ENCODE measurements at places on chromosomes 6 and 20.

GRCh38 chr20:23419995-23420901 lies 1.0 kb downstream of the NAPB start:
- no peak for DNase-seq

- DNase-seq, result no peak
These were observed 222.8 kb upstream of the DTNBP1 start for GRCh38 chr6:15885624-15886023.

GRCh38 chr20:38304845-38305447 lies 990 bp downstream of the BPI start:
- no peak for DNase-seq

DNA sequence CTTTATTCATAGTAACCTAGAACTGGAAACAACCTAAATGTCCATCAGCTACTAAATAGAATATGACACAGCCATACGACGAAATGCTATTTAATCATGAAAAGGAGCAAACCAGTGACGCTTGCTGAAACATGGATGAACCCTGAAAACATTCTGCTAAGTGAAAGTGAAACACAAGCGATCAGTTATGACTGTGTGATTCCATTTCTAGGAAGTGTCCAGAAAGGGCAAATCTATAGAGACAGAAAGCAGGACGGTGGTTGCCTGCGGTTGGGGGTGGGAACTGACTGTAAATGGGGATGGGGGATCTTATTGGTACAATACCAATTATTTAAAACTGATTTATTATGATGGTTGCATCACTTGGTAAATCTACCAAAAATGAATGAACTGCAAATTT lies 126.8 kb downstream of the IPCEF1 start:
- no peak for DNase-seq

GRCh38 chr20:49854190-49854875 lies 41.7 kb downstream of the SLC9A8 start:
- no peak for DNase-seq

DNA sequence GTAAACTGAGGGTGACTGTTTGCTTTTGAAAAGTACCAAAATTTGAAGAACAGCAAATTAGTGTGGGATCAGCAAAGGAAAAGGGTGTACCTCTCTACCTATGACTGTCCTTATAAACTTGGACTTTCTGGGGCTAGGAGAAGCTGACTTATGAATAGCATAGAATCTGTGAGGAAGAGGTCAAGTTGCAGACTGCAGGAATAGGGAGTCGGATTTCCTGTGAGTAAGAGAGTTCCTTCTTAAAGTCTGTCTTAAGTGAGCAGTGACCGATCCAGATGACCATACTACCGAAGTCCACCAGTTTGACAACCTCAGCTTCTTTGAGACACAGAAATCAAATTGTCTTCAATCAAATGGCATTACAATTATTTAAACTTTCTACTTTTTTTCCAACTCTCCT lies 708.7 kb downstream of the UTRN start:
- no peak for DNase-seq

DNA sequence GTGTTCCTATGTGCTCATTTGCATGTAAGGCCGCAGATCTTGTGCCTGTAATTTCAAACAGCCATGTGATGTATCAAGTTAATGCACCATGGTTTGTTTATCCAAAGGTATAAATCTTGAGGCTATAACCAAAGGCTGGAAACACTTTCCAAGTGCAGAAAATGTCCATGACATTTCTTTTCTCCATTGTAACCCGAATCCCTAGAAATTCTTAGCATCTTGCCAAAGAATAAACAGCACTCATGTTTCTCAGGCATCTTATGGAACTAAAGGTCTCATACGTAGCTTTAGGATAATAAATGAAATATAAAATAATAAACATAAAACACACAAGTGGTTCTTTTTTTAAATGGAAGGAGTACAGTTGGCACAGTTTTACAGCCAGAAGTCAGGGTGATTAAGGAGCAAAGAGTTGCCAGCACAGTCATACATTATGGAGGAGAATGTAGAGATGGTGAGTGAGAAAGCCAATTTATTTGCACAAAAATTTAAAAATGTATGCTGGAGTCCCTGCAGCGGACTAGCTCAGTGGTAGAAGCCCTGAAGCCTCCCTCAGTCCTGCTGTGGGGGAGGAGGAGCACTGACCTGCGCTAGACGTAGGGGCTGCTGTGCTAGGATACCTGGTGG lies 18.0 kb downstream of the CDH26 start:
- no peak for DNase-seq

GRCh38 chr20:18055261-18055660 lies 2.5 kb downstream of the OVOL2 start:
- no peak for DNase-seq

GRCh38 chr6:154218301-154218700 lies 138.3 kb downstream of the IPCEF1 start:
- no peak for DNase-seq

GRCh38 chr6:15412767-15413166 lies 166.9 kb downstream of the JARID2 start:
- DNase-seq, result no peak

DNA sequence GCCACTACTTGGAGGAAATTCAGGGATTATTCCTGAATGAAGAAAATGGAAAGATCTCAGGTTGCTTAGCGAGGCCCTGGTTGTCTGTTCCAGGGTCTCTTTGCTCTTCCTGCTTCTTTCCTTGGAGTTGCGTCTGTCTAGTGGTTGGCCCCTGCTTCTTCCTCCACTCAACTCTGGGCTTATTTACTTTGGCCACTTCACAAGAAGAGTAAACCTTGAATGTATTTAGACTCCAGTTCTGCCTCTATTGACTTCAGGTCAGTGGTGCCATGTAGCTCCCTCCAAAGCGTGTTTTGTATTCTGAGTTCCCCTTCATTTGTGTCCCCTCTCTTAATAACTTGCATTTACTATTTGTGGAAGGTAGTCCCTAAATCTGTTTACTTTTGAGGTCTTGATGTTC lies 456.5 kb downstream of the UTRN start:
- no peak for DNase-seq

DNA sequence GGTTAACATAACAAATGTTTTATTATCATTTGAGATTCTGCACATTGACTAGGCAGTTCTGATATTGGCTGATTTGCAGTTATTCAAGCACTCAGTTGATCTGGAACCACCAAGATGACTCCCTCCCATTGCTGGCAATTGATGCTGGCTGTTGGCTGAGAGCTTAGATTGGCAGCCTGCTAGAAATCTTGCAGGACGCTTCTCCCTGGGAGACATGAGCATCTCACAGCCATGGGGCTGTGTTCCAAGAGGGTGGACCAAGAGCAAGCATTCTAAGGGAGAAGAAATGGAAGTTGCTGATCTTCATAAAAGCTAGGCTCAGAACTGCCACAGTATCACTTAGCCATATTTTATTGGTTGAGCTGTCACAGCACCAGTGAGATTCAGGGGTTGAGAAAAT lies 233.4 kb upstream of the ID4 start:
- DNase-seq, result no peak

- DNase-seq, result no peak
These were observed 89.5 kb upstream of the RNF24 start for GRCh38 chr20:4104842-4105241.

DNA sequence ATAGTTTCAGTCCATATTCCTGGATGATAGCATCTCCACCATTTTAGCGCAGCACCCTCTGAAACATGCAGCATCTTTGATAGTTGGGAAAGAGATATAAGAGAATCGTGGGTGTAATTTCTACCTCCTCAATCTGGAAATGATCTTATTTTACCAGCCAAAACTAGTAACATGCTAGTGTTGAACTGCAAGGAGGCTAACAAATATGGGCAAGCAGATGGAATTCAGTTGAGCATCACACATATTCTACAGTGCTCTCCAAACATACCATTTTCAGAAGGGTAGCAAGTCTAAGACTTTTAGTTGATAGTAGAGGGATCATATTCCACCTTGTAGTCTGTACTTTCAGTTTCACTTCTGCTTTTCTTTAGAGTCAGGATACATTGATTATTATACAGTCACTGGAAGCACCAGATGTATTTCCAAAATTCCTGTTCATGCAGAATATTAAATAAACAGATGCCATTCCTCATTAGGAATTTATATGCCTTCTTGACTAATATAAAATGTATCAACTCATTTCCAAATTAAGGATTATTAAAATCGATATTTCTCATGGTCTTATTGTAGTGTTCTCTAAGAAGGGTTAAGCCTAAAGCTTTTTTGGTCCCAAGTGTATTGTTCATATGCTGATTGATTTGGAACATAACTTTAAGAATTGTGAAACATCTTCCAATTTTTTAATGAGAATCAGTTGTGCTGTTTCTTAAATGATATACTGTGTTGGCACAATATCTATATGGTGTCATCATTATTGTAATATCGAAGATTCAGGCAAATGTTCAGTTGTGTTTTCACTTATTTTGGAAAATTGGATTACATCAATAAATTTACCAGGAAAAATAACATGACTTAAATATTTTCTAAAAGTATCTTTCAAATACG lies 362.0 kb downstream of the CENPW start:
- DNase-seq, result no peak

DNA sequence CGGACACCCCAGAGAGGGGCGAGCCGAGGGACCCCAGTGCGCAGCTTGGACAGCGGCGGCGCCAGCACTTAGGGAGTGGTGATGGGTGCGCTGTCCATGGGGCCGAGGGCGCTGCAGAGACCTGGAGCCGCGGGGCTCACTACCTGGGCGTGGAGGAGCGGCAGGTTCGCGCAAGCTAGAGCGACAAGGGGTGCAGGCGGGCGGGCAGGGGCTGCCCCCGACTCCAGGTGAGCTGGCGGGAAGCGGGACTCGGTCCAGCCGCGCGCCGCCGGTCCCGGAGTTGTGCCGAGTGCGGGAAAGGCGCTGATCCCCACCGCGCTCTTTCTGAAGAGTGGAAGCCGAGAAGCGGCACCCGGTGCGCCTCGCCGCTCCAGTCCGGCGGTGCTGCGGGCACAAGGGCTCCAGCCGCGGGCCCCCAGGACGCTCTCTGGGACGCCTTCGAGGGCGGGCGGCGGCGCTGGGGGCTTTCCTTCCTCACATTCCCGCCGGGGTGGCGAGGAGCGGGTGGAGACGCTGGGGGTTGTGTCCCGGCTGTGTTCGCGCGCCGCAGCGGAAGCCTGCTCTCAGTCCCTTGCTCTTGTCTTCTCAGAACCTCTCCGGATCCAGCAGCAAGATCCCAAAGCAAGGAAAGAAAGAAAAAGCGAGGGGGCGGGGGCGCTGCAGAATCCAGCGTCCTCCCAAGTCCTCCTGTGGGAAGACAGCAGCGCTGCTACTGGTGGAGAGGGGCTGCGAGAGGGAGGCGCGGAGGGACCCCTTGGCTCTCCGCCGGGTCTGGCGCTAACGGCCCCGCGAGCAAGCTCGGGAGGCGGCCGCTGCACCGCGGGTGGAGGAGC lies at the start of gene B3GAT2:
TSS of gene B3GAT2 (minus strand) at position 610 of the 833 bp plus-strand sequence. CDS start 631 bp downstream, outside the sequence.
- no peak for DNase-seq

DNA sequence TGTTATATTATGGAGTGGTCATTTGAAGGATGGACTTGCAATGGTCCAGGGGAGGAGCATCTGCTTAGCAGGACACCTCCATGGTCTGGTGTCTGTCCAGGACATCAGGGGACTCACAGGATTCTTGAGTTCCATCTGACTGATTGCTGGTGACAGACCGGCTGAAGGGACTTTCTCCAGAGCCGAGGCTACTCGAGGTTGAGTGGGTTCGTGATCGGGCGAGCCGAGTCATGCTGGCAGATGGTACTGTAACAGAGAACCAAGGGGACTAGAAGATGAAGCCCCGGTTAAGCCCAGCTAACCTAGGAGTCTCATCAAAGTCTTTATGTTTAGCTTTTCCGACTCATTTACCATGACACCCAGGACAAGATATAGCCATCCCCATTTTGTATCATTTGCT lies 7.5 kb upstream of the SLA2 start:
- DNase-seq, result no peak

DNA sequence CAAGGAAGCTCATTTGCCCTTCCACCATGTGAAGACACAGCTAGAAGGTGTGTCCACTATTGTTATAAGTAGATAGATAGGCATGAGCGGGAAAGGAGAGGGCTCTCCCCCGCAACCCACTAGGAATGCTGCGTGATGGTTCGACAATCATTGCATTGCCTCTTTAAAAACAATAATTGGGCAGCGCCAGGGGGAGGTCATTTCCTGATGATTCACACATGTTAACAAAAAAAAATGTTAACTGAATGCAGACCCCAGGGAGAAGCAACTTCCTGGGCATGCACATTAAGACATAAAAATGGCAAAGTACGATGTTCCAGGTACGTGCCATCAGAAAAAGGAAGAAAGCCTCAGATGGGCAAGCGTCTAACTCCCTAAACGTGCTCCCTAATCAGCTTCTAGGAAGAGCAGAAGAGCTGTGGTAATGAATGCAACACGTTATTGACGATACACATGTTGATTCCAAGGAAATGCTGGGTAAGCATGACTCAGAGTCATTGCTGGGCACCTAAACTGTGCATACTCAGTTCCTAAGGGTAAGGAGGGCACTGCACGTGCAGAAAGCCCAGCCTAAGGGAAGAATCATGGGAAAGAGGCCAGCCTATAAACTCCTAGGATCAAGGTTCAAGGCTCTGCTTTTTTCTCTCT lies 113.7 kb downstream of the FAM217A start:
- DNase-seq, result no peak

- no peak for DNase-seq
These were observed 80.5 kb downstream of the PRSS35 start for GRCh38 chr6:83592770-83593394.

- no peak for DNase-seq
These were observed 13.1 kb downstream of the NRSN1 start for GRCh38 chr6:24139080-24139479.

DNA sequence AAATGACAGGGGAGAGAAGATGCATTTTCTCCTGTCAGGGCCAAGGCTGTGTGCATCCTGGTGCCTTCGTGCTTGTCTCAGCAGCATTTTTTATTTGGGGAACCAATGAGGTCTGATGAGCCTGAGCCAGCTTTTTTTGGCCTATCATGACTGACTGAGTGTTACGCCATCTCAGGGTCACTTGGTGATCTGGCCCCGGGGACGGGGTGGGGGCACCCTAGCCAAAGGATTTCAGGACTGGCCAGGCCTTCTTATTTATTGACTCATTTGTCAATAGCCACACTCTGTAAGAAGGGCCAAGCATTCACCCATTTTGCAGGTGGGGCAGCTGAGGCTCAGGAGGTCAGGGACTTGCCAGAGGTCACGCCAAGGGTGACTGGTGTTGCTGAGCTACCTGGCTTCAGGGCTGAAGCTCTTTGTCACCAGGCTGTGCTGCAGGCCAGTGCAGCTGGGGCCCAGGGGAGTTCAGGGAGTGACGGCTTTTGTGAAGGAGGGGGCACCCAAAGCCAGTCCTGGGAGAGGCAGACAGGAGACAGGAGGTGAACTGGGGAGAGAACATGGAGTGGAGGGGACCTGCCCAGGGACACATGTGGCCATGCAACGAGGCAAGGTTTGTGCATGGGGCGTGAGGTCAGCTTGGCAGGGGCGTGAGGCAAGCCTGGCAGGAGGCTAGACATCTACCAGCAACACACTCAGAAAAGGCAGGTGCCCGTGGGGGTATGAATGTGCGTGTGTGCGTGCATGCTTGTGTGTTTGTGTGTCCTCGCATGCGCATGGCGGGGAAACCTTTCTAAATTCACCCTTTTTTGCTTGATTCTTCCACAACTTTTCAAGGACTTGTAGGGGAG lies 31.1 kb downstream of the VSTM2L start:
- no peak for DNase-seq

GRCh38 chr6:158311193-158311592 lies 1.1 kb upstream of the TULP4 start:
- DNase-seq, result no peak

- DNase-seq, result no peak
These were observed 430 bp upstream of the SOX18 start for GRCh38 chr20:64049878-64050260.

GRCh38 chr6:85449388-85449817 lies 480 bp upstream of the NT5E start:
- no peak for DNase-seq

GRCh38 chr6:150169609-150170008 lies 26.8 kb downstream of the PPP1R14C start:
- no peak for DNase-seq

All from stimulated activated CD4-positive, alpha-beta T cell treated with anti-CD3 and anti-CD28 coated beads, Interleukin-1b, Interleukin-23, amount 100 ng/mL, for 1 hour (primary cell).